Ammon's horn (tissue), 1 donor: ENCODE measurements at places on chromosomes 11 and 22.

- no peak for DNase-seq
Measured at GRCh38 chr11:108538022-108538424, 39.8 kb upstream of the POGLUT3 start.

DNA sequence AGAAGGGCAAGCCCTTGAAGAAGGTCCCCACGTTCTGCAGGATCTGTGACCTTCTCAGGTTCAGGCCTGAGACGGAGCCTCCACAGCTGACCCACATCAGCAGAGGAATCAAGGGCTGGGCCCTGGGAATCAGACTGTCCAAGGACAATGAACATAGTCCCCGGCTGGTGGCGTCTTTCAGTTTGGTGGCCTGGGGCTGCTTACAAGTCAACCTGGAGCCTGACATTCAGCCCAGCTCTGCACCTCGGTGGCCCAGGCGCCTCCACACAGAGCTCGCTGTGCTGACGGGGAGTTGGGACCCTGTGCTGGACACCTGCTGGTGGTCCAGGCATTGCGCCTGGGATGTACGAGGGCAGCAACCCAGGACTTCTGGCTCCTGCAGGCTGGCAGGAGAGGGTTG, 523.5 kb downstream of the TBC1D22A start:
- DNase-seq, result no peak

DNA sequence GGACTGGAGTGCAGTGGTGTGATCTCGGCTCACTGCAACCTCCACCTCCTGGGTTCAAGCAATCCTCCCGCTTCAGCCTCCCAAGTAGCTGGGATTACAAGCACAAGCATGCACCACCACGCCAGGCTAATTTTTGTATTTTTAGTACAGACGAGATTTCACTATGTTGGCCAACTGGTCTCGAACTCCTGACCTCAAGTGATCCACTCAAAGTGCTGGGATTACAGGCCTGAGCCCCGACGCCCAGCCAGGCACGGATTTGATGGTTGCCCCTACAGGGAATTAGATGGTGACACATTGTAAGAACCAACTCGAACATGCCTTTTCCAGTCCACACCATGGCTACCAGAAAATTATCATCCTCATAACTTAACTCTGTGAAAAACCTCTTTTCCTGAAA, 26.8 kb upstream of the RTL6 start:
- no peak for DNase-seq

- DNase-seq, result no peak
Measured at GRCh38 chr22:19827341-19828034, 27.2 kb downstream of the GNB1L start.

GRCh38 chr11:104738208-104738607, 160.1 kb downstream of the CASP12 start:
- DNase-seq, result no peak

GRCh38 chr11:132883241-132883640, 649.1 kb downstream of the OPCML start:
- no peak for DNase-seq

- peak; percentile 21 for DNase-seq
Measured at GRCh38 chr11:32231909-32232493, 141.1 kb downstream of the RCN1 start.

- DNase-seq, result no peak
Measured at GRCh38 chr22:23116506-23117263, 25.1 kb downstream of the RSPH14 start.

DNA sequence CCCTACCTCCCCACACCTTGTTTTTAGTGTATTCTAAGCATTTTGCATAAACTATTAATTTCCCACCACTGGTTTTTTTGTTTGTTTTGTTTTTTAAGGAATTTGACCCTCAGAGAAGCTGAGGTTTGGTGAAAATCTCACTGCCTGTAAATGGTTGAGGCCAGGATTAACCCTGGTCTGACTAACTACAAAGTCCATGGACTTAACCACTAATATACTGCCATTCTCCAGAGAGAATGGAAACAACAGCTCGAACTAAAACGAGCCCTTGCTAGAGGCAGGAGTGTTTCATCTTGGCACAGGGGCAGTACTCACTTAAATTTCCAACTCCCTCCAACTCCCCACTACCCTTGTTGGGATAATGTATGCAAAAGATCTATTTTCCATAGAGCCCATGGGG, 3.0 kb downstream of the CTNND1 start:
- no peak for DNase-seq

DNA sequence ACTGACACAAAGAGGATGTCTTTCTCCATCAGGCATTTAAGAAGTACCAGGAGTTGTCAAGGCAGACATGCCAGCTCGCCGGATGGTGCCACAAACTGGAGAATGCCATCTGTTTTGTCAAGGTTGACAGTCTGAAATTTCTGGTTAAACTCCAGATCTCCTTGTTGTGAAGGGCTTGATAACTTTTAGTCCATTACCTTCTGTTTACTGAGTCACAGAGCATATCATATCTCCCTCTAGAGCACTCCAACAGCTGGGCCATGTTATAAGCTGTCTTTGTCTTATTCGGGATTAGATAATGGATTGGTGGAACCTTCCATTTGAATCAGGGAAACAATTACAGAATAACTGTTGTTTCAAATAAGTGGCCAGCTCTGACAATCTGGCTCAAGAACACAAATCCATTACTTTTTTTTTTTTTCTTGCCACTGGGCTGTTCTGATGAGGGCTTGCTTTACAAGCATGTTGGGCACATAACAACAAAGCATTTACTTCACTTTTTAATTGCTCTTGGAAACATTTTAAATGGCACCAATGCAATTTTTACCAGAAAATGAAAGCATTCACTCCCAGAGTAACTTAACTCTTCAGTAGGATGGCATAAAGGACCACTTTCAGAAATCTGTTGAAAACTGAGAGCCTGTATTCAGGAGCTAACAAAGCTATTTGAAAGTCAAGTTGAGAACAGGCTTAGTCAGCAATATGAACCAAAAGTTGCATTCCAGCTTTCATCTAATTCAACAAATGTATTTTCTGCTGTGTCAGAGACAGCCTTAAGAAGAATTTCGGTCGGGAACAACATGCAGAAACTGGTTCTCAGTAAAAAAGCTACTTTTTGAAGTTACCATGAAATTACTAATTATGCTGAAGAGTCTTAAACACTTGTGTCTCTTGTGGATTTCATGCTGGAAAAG, 227.6 kb upstream of the PITPNB start:
- DNase-seq, result peak; percentile 34

DNA sequence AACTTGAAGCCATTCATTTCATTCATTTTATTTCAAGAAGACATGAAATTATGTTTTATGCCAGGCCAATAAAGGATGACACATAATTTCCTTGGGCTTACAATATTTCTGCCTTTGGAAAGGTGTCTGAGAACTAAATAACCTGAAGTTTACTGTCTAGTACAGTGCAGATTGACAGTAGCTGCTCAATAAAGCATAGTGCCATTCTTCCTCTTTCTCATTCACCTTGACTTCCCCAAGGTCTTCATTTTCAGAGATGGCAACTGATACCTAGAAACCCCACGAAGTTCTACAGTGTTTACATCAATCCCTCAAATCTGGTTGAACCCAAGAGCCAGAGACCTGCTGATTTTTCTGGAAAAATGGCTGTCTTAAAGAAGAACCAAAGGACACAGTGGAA, 144.3 kb upstream of the SYN3 start:
- DNase-seq, result no peak

DNA sequence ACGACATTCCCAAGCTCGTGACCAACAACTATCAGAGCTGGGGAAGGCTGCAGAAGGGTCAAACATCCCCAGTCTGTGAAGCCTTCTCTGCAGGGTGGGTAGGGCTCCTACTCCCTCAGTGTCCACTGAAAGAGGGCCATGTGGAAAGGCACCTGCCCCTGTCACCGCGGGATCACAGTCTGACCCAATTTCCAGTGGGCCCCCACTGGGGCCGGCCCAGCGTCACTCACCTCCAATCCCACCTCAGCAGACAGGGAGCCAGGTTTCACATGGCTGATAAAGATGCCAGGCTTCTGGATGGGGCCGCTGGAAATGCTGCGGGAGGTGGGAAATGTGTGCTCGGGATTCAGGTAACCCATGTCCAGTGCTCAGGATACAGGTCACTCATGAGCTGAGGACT, 20.0 kb downstream of the USH1C start:
- no peak for DNase-seq

DNA sequence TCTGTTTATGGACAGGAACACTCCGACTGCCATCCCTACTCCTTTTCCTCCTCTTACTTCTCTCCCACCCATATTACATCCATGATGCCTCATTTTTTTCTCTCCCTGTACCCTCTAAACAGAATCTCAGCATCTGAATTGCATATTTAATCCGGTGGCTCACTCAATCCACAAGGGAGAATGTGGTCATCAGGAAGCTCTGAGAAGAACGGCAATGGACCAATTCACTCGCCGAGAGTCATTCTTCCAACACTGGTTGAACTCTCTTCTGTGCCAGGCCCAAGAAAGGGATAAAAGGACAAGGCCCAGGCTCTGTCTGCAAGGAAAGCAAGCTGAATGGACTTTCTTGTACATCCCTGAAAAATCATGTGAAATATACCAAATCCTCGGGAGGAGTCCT, 15.9 kb downstream of the MAP6 start:
- no peak for DNase-seq

GRCh38 chr11:104332110-104332509, 168.2 kb upstream of the PDGFD start:
- no peak for DNase-seq

DNA sequence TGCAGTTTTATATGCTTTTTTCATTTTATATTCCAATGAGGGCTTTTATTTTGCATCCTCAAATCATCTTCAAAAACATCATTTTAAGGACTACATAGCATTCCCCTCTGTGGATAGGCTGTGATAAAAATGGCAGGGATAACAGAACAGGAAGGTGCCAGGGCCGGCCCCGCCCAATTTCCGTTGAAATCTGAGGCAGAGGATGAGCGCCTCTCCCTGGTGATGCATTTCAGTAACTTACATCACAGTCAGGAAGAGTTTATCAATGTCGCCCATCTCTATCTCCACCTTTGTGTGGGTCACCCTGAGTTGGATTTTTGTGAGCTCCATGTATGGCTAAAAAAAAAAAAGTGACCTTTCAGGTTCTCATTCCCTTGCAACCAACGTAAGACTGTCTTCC, 201.6 kb downstream of the DSCAML1 start:
- no peak for DNase-seq

GRCh38 chr11:12868315-12869073, 140.6 kb upstream of the RASSF10 start:
- DNase-seq, result no peak

GRCh38 chr11:117457031-117457785, 129.6 kb downstream of the CEP164 start:
- no peak for DNase-seq

DNA sequence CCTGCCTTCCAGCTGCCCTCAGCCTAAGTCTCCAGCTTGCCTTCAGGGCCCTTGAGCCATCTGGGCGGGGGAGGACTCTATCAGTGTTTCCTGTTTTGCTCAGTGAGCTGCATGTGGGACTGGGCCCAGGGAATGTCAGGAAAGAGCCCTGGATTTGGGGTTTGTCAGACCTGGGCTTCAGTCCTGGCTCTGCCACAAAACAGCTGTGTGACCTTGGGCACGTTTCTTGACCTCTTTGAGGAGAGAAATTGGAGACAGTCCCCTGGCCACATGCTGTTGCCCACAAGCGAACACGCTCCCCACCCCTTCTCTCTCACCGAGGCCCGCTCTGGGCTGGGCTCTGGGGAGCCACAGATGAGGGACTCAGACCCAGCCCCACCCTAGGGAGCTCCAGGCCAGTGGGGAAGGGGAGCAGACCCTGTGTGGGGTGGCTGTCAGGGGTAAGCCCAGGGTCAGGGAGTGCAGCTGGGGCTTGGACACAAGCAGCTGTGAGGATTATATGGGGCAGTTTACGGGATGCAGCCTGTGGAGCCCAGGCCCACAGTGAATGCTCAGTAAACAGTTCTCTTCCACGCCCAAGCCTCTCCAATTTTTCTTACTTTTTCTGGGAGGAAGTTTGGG, 12.3 kb downstream of the MYO7A start:
- DNase-seq, result no peak

DNA sequence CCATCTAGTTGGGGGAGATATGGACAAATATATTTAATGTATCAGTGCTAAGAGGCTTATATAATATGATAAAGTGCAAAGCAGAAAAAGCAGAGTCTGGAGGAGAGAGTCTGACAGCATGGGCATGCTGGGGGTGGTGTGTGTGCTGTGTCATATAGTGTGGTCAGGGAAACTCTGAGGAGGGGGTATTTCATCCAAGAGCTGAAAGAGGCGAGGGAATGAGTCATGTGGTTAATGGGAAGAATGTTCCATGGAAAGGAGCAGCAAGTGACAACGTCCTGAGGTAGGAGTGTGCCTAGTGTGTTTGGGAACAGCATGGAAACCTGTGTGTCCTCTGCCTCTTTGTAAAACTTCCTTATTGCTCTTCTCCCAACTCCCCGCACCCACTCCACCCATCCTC, 38.0 kb downstream of the EIF3F start:
- DNase-seq, result no peak

DNA sequence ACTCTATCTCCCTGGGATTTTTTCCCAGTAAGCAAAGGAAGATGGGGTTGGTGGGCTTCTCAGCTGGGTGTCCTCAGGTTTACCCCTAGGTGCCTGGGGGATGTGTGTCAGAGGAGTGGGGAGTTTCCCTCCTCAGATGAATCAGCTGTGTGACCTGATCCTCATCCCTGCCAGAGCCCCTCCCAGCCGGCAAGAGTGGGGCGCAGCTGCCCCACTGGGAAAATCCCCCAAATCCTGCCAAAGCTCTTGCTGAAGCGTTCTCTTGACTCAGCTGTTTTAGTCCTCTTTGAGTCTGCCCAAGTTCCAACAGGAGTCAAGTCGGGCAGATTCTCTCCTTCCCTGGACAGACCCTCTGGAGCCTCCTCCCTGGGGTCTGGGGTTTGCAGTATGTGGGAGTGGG, 6.0 kb downstream of the C11orf68 start:
- no peak for DNase-seq

GRCh38 chr11:2748814-2749554, 49.2 kb upstream of the KCNQ1OT1 start:
- no peak for DNase-seq

- no peak for DNase-seq
Measured at GRCh38 chr11:96324912-96325311, 18.1 kb downstream of the MAML2 start.

- DNase-seq, result peak; percentile 64
Measured at GRCh38 chr11:92224407-92225124, at the start of gene FAT3. FAT3 (plus strand) TSS chr11:92224818; CDS start chr11:92352113, 127,295 bp downstream.

DNA sequence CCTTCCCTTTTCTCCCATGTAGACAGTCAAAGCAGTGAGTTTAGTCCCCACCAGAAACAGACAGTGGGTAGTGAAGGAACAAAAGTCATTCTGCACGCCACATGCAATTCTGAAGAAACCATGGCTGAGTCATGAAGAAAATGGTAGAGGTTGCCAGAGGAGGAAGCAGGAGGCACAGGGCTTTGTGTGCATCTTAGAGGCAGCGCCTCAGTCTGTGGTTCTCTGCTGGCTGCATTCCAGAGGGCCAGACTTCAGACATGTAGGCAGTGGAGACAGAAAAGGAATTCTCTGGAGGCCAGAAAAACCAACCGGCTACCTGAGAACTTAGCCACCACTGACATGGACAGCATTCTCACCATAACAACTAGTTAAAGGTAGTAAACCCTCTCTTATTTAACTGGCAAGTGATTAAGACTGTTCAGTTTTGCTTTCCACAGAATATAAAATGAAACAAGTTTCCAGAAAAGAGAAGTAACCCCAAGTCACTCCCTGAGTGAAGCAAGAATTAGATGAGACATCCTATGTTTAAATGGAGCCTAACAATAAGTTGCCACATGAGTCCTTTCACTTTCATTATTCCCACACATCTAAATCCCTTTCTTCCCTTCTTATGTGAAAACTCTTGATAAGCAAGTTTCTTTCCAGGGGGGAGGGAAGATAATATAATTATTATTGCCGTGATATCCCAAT, 556.1 kb downstream of the SOX6 start:
- DNase-seq, result peak; percentile 75
